ENCODE measurements at places on chromosomes 6 and 20.

DNA sequence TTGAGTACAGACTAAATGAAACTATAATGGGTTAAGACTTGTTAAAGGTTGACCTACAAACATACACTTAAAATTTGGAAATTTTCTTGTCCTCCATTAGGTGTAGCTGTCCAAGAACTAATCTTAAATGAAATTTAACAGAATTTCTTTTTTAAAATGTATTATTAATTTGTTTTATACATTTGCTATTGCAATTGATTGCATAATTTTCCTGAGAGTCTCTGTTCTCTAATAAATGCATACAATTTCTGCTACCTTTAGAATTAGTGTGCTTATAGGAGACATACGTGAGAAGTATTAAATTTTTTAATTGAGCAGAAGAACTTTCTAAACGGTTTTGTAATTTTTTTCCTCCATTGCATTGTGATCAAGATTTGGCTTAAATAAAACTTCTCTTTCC is 1.5 kb downstream of the FAM135A start:
- peak; percentile 7 for DNase-seq

DNA sequence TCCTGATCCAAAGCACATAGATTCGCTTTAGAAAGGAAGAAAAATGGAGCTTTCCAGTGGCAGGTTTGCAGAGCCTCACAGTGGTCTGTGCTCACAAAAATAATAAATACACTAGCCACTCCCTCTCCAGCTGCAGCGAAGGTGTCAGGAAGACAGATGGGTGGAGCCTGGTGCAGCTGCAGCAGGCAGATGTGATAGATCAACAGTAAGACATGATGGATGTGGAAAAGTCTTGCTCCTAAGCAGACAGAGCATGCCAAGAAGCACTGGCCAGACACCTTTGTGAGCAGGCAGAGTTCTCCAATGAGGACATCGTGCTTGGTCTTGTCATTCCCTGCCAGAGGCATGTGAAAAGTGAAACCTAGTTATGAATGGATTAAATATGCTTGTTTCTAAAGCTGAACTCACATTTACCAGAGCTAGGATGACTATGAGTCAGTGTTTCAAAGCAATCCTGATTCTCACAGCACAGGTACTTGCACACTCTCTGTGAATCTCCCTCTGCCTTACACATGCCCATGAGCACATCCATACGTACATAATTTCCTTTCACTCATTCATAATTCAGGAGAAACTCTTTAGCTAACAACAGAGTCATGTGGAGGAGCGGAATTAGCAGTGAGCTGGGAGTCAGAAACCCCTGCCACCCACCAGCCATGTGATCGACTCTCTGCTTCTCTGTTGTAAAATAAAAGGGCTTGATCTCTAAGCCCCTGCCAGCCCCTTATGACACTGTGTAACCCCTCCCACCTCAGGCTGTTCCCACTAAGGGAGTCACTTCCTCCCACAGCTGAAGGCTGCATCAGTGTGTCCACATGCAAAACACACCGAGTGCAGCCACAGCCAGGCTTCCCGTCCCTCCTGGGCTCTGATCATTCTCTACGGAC is 111.2 kb downstream of the SCML4 start:
- no peak for DNase-seq

GRCh38 chr6:159788753-159789376 is 537 bp downstream of the TCP1 start:
- DNase-seq: no peak

GRCh38 chr6:56434606-56435005 is 187.2 kb upstream of the COL21A1 start:
- DNase-seq: no peak

GRCh38 chr6:2659381-2659780 is 91.3 kb downstream of the MYLK4 start:
- DNase-seq: no peak

GRCh38 chr20:43789593-43789992 is 62.8 kb upstream of the GTSF1L start:
- no peak for DNase-seq

GRCh38 chr6:56345376-56345995 is 98.1 kb upstream of the COL21A1 start:
- DNase-seq: no peak

- DNase-seq: peak; percentile 71
Measured at GRCh38 chr6:92559611-92560010, 859.7 kb downstream of the EPHA7 start.

GRCh38 chr20:4059606-4060005 is 44.2 kb upstream of the RNF24 start:
- no peak for DNase-seq

GRCh38 chr6:4912559-4912958 is 91.3 kb downstream of the RPP40 start:
- no peak for DNase-seq

DNA sequence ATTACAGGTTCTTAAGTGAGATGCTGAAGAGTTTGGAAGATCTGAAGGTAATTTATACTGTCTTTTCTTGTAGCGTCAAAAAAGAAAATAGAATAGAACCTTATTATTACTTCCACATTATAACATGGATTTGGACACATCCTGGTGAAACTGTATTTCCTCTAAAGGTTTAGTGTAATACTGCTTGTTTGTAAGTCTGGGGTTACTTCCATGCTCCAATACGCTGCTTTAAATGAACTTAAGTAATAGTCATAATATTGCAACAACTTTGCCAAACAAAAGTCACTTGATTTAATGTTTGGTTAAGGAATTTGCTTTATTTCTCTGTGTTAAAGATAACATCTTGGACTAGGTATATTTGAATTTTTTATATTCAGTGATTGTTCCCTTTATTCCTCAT is 11.5 kb upstream of the SNRNP48 start:
- no peak for DNase-seq

- DNase-seq: no peak
Measured at GRCh38 chr6:137911675-137912191, 44.7 kb downstream of the TNFAIP3 start.

DNA sequence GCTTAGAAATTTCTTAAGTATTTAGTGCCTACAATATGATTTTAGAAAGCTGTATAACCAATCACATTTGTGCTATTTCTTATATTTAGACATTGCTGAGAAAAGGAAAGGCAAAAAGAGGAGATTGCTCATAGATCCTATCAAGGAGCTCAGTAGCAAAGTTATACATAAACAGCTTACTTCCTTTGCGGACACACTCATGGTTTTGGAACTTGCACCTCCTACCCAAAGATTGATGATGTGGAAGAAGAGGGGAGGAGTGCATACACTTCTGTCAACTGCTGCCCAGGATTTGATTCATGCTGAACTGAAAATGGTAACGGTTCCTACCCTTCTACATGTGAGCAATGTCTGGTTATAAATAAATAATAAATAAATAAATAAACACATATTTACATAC is 16.7 kb downstream of the RAD21L1 start:
- DNase-seq: no peak

DNA sequence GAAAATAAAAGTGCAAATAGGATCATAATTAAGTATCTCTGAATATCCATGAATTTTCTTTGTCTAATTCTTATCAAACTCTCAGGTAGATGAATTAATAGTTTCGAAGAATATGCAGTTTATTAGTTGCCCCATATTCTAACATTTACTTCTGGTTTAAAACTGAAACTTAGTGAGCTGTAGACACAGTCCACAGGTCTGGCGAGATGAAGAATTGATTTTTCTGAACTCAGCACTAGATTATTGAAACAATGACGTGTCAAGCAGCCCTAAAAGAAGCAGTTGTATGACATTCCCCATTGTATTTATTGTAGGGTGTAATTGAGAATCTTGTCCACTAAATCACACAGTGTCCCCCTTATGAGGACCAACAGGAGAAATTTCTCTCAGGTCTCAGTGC is 407.1 kb downstream of the GRIK2 start:
- no peak for DNase-seq

GRCh38 chr6:31922942-31923341 is 4.6 kb upstream of the C2 start:
- DNase-seq: peak; percentile 41

DNA sequence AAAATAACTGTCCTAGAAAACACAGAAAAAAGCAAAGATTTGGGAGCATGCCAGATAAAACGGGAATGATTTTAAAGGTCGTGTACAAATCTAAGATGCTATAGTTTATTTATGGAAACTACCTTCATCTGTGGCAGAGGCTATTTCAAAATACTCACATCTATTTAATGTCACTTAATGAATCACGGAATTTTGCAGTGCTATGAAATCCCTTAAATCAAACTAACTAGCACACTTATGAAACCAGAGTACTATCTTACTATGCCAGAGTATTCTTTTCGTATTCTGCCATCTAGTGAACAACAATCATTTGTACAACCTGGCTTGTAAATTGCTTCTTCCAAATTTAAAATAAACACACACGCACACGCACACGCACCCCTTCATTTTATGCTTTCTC is 77.9 kb upstream of the BMP5 start:
- DNase-seq: peak; percentile 52

- no peak for DNase-seq
Measured at GRCh38 chr6:106614166-106614565, 15.1 kb downstream of the RTN4IP1 start.

DNA sequence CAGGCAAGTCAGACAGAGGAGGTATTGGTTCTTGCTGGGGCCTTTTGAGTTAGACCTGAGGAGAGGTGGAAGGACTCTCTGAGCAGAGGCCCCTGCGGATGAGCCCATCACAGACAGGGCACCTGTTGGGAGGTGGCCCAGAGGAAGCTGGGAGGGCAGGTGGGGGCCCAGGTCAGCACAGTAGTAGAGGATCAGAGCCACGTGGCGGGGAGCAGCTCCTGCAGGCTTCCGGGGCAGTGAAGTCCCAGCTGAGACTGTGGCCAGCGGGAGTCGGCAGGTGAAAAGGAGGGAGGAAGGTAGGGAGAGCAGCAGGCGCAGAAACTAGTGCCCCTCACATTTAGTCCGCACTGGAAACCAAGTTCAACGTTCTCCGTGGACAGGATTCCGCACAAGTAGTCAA is 61.8 kb downstream of the RSPH3 start:
- no peak for DNase-seq

DNA sequence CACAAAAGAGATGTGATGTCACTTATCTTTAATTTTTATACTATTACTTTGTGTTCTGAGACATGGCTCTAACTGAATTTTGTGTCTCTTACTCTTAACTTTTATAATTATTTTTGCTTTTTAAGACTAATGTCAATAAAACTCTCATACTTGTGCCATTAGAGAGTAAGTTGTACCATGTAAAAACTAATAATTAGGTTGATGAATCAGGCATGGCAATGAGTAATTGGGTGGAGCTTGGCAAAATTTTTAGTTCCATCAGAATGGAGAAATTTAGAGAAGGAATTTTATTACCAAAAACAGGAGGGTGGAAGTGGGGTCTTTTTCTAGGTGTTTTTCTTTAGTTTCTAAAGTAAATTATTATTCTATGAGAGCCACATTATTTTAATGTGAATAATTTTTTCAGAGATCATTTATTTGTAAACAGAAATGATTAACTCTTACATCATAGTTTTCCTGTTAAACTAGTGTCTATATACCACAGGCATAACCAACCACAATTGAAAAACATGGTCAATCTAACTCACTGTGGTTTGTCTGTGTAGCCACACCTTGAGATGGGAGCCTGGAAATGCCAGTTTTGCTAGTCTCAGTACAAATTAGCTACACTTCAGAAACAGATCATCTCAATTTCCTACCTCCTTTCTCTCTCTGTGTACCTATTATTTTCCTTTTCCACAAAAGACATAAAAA is 51.8 kb downstream of the ELOVL4 start:
- no peak for DNase-seq

- no peak for DNase-seq
Measured at GRCh38 chr20:37699202-37699601, 5.4 kb downstream of the CTNNBL1 start.

DNA sequence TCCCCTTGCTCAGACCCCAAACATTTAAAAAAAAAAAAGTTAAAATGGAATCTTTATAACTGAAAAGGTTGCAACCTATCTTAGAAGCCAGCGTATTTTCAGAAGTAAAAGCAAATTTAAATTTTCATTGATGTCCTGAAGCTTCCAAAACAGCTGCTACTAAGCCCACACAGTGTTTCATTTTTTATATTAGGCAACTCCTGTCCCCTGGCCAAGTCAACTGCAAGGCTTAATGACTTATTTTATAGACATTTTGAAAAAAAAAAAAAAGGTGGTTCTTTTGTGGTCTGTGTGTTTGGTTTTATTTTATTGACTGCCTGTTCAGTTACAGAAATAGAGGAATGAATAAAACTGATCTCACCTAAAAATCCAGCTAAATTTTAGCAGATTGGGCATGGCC is 13.0 kb downstream of the CFAP61 start:
- no peak for DNase-seq

GRCh38 chr20:50003253-50003656 is 20.5 kb downstream of the SNAI1 start:
- DNase-seq: peak; percentile 93

GRCh38 chr20:45338121-45339030 is 9.8 kb downstream of the SDC4 start:
- DNase-seq: no peak

- no peak for DNase-seq
Measured at GRCh38 chr6:169592558-169592957, 109.3 kb downstream of the WDR27 start.

GRCh38 chr6:105058846-105059245 is 101.9 kb downstream of the LIN28B start:
- peak; percentile 57 for DNase-seq

DNA sequence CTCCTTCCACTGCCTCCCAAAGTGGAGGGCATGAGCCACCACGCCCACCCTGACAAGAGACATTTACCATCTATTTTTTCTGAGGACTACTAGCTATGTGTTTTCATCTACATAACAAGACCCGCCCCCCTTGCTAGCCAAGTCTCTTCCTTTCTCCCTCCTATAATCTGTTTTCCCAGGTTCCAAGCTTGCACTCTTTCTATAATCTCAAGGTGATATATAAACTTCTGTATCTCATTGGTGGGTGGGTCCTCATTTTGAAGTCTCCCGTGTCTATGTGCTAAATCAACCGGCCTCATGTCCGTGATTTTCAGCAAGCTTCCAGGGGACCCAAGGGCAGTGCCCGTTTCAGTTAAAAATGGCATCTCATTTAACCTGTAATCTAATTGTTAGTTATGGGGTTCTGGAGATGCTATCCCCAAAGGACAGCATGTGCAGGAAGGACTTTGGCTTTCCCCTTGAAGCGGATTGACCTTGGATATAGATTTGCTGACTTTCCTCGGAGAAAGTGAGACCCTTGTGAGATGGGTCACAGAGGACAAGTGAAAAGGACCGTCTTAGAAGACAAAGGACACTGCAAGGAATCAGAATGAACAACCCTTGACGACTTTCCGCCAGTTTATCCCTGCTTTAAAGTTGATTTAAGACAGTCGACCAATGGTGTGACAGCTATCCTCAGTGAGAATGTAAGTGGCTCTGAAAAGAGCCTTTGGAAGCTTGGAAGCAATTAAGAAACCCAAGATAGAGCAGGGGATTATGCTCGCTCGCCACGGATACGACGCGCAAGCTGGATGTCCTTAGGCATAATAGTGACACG is 22.4 kb downstream of the OR2B2 start:
- DNase-seq: peak; percentile 73

- no peak for DNase-seq
Measured at GRCh38 chr20:48758206-48758820, 69.5 kb downstream of the PREX1 start.
